ENCODE measurements at places on chromosomes 5 and 9.

DNA sequence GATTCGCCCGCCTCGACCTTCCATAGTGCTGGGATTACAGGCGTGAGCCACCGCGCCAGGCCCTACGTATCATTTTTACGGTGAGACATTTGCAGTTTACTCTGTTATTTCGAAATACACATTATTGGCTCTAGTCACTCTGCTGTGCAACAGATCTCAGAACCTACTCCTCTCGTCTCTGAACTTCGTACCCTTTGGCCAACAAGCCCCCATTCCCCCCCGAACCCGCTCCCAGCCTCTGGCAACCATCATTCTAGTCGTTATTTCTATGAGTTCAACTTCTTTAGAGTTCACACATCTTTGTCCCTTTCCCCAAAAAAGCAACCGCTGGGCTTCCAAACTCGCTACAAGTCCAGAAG is 735 bp downstream of the PTGR1 start:
- H3K36me3 ChIP-seq: peaks cover 34% of the 10 kb centered on the region
- no peaks in the 10 kb centered on the region for H3K27me3 ChIP-seq
- peaks cover 16% of the 10 kb centered on the region for H3K4me1 ChIP-seq
- peak; percentile 17 for DNase-seq
- peak overlapping the region; percentile 84 for H3K4me3 ChIP-seq

DNA sequence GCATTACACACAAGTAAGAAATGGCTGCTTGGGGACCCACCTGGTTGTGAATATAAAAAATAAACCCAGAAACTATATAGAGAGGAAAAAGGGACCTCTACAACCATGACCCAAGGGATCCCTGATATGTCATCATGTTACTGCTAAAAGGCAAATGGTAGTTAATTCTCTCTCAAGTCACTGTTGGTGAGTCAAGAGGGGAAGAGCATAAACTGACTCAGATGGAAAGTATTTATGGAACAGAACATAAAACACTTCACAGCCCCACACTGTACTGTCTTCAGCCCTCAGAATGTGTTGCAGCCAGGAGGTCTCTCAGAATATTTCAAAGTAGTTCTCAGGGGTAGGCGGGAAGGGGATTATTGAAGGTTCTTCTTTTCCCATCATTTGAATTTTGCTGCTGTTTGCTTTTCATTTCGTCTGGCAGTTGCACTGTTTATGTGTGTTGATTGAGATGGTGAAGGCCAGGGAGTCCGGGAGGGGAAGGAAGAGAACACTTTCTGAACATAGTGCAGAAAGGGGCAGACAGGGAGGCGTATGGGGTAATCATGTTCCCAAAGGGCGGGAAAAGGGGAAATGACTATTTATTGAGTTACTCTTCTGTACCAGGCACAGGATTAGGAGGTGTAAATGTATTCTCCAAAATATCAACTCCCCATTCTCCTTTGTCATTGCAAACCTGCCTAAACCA is 85.5 kb downstream of the TEK start:
- H3K4me3 ChIP-seq: no peak overlapping the region
- no peak overlapping the region for H3K27ac ChIP-seq
- no peaks in the 10 kb centered on the region for H3K36me3 ChIP-seq
- peaks cover 9% of the 10 kb centered on the region for H3K4me1 ChIP-seq
- DNase-seq: no peak

- H3K27ac ChIP-seq: peak overlapping the region; percentile 55
- H3K36me3 ChIP-seq: no peaks in the 10 kb centered on the region
- peak; percentile 80 for DNase-seq
- peaks cover 56% of the 10 kb centered on the region for H3K4me1 ChIP-seq
These were observed 58.1 kb downstream of the MARCHF3 start for GRCh38 chr5:126972062-126972895.

- H3K4me1 ChIP-seq: peaks cover 5% of the 10 kb centered on the region
- no peaks in the 10 kb centered on the region for H3K36me3 ChIP-seq
- no peaks in the 10 kb centered on the region for H3K27me3 ChIP-seq
- peak overlapping the region; percentile 56 for H3K27ac ChIP-seq
- H3K4me3 ChIP-seq: peak overlapping the region; percentile 69
- DNase-seq: peak; percentile 94
These were observed 140.3 kb downstream of the TSSK1B start for GRCh38 chr5:113294311-113295110.

- H3K36me3 ChIP-seq: no peaks in the 10 kb centered on the region
- no peak overlapping the region for H3K27ac ChIP-seq
- H3K4me3 ChIP-seq: no peak overlapping the region
- peak; percentile 13 for DNase-seq
These were observed 189.9 kb upstream of the SMC2 start for GRCh38 chr9:103904242-103904641.

DNA sequence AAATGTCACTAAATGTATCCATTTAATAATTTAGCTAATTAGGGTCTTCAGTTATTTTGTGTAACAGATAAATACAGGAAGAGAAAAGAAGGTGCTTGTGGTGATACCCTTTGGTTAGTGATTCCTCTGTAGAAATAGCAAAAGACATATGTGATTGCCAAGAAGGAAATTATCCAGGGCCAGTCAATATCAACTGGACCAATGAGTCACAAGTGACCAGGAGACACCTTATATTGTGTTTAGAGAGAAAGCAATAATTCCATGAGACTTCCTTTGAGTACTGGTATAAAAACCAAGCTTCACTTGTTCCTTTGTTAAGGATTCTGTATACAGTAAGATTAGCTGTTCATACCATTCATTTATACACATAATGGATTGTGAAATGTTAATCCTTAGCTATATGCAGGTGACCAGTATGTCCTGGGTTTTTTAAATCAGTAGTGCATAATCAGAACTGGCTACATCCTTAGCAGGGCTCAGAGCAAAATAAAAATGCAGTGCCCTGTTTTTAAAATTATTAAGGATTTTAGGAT is 11.7 kb upstream of the F2R start:
- no peaks in the 10 kb centered on the region for H3K36me3 ChIP-seq
- H3K4me1 ChIP-seq: peaks cover 49% of the 10 kb centered on the region
- H3K27ac ChIP-seq: no peak overlapping the region
- DNase-seq: no peak
- H3K4me3 ChIP-seq: no peak overlapping the region

- H3K4me1 ChIP-seq: no peaks in the 10 kb centered on the region
- no peaks in the 10 kb centered on the region for H3K27me3 ChIP-seq
- no peak overlapping the region for H3K4me3 ChIP-seq
- H3K36me3 ChIP-seq: no peaks in the 10 kb centered on the region
These were observed 34.8 kb downstream of the ITGA2 start for GRCh38 chr5:53023969-53024368.

GRCh38 chr5:111061618-111062017 is 9.9 kb upstream of the TSLP start:
- no peak overlapping the region for H3K4me3 ChIP-seq
- H3K27me3 ChIP-seq: 0 out of 2 replicates have a peak, but pooled peaks cover 2% of the 10 kb centered on the region
- no peaks in the 10 kb centered on the region for H3K4me1 ChIP-seq
- no peak for DNase-seq
- no peaks in the 10 kb centered on the region for H3K36me3 ChIP-seq
- H3K27ac ChIP-seq: no peak overlapping the region

- no peak overlapping the region for H3K4me3 ChIP-seq
- no peak for DNase-seq
These were observed 22.4 kb downstream of the LYRM7 start for GRCh38 chr5:131193106-131193505.

- H3K27ac ChIP-seq: no peak overlapping the region
- H3K27me3 ChIP-seq: no peaks in the 10 kb centered on the region
- no peak overlapping the region for H3K4me3 ChIP-seq
- DNase-seq: no peak
These were observed 39.2 kb downstream of the WDR36 start for GRCh38 chr5:111131356-111131755.

DNA sequence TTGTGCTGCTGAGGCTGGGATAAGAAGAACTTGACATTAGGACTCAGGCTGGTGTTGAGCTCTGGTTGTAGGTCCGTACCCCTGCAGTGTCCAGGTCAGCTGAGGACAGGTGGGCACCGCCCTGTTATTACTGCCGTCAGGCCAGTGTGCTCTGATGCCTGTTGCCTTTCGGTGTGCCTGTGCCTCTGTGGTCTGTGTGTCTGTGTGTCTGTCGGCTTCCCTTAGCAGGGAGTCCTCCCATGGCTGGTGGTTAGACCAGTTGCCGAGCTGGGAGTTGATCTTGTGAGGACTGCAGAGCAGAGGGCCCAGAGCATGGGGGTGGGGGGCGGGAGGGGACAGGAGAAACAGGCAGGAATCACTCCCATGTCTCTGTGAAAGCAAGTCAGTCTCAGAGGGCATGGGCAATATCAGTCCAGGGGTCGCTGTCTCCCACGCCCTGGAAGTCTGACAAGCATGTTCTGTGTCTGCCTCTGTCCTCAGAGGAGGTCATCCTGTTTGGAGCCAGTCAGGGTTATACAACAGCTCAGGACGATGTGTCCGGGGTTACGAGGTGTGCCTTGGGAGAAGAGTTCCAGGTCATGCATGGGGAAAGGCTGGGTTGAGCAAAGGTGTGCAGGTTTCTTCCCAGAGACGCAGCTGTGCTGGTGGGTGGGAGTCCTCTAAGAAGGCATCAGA is 67.3 kb upstream of the GARNL3 start:
- DNase-seq: no peak
- H3K27me3 ChIP-seq: no peaks in the 10 kb centered on the region
- peaks cover 4% of the 10 kb centered on the region for H3K4me1 ChIP-seq
- no peak overlapping the region for H3K4me3 ChIP-seq
- H3K36me3 ChIP-seq: no peaks in the 10 kb centered on the region

GRCh38 chr9:9904041-9904440 is 708.8 kb downstream of the PTPRD start:
- no peak for DNase-seq
- no peaks in the 10 kb centered on the region for H3K4me1 ChIP-seq
- H3K27ac ChIP-seq: no peak overlapping the region
- H3K27me3 ChIP-seq: no peaks in the 10 kb centered on the region
